Left lung (tissue), 14 donors: ENCODE measurements at places on chromosomes 11 and 22.
A peak's percentile ranks its signal among the peaks of the same experiment; 100 is the strongest.

- DNase-seq = no peak
These were observed 192.3 kb upstream of the CADM1 start for GRCh38 chr11:115696563-115696962.

GRCh38 chr11:17479284-17480214 is 2.9 kb upstream of the ABCC8 start:
- peak; percentile 19 for DNase-seq

DNA sequence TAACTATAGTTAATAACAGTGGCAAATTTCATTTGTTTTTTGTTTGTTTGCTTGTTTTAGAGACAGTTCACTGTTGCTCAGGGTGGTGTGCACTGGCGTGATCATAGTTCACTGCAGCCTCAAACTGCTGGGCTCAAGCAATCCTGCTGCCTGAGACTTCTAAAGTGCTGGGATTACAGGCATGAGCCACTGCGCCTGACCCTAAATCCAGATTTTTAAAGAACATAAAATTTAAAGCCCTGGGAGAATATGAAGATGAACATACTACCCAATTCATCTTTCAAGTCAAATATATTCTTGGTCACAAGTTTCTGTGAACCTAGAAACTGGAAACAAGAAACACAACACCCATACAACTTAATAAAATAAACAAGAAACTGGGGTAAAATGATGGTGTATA is 28.1 kb downstream of the RRAS2 start:
- DNase-seq = no peak

- no peak for DNase-seq
These were observed 583 bp downstream of the PDGFD start for GRCh38 chr11:104163100-104164027.

DNA sequence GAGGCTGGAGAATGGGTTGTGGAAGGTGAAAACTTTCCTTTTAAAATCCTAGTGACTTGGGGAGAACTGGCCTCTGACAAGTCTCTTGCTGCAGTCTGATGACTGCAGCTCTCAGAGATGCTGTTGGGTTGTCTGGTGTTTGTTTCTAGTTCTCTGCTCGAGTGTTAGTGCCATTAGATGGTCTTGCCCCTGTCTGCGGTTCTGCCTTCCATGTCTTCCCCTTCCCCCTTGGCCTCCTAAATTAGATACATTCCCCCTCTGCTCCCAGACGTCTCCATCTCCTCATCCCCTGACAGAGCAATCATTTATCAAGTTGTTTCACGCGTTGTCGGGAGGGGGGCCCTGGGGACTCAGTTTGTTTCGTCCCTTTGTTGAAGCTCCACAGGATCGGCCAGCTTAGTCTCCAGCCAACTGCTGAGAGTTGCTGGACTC is 67.7 kb downstream of the CECR2 start:
- DNase-seq = no peak

- DNase-seq = no peak
These were observed 20.8 kb downstream of the ARVCF start for GRCh38 chr22:19995611-19996339.

DNA sequence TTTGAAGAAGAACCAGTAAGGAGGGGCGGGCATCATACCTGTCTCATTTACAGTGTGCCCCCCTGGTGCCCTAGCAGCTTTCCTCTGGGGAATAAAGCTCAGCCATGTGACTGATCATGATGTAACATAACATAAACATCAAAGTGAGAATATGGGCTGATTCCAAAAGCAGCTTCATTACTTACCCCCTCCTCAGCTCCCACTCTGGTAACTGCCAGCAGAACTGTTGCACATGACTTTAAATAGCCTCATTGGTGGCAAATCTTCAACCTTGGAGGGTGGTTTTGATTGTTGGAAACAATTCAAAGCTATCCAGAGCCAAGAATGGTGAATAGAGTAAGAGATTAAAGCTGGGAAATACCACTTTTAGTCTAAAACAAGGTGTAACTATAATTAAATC is 384.6 kb downstream of the BUD13 start:
- DNase-seq = no peak

- DNase-seq = no peak
These were observed 36.9 kb downstream of the ARFGAP3 start for GRCh38 chr22:42820045-42820763.
